ENCODE measurements at places on chromosomes 1 and 21. TPM values are rescaled to one million over a fixed set of nuclear protein-coding genes. Genes with fewer than 3 reads are reported as not detected.

LORICRIN gene
- not detected for total RNA-seq

NBPF4 gene
- not detected for total RNA-seq

FGR gene
- not detected for total RNA-seq

TTC4 gene
- 26.0 TPM for total RNA-seq

LGR6 gene
- not detected for total RNA-seq

TDRD10 gene
- total RNA-seq, result not detected
